Activated CD4-positive, alpha-beta T cell treated with anti-CD3 and anti-CD28 coated beads for 36 hours (primary cell): ENCODE measurements at places on chromosomes 2 and 18.

- H3K27me3 ChIP-seq = peaks cover 33% of the 10 kb centered on the region
- peak overlapping the region; percentile 49 for H3K4me3 ChIP-seq
- peak; percentile 15 for DNase-seq
- H3K36me3 ChIP-seq = no peaks in the 10 kb centered on the region
- H3K4me1 ChIP-seq = peaks cover 7% of the 10 kb centered on the region
These were observed 1.5 kb downstream of the GALNT14 start for GRCh38 chr2:31136732-31137131.

GRCh38 chr2:15867194-15868171 lies 72.9 kb upstream of the MYCN start:
- no peaks in the 10 kb centered on the region for H3K36me3 ChIP-seq
- DNase-seq = no peak
- no peak overlapping the region for H3K27ac ChIP-seq
- no peak overlapping the region for H3K4me3 ChIP-seq
- no peaks in the 10 kb centered on the region for H3K4me1 ChIP-seq

DNA sequence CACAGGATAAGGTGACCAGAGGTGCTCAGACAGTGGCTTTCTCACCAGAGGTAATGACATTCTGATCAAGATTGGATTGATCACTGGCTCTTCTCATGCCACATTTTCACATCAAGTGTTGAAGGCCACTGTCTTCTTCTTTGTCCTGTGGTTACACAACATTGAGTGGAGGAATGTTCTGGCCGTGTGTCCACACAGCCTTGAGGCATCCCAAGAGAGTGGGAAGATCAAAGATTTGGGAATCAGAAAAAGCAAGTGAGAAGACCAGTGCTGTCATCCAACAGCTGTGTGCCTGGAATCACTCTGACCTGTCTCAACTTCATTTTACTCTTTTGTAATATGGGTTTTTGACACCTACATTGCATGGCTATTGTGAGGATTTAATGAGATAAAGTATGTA lies 67.4 kb downstream of the IL1R2 start:
- no peak for DNase-seq
- no peak overlapping the region for H3K4me3 ChIP-seq
- H3K27ac ChIP-seq = peak overlapping the region; percentile 29
- H3K36me3 ChIP-seq = no peaks in the 10 kb centered on the region
- no peaks in the 10 kb centered on the region for H3K27me3 ChIP-seq
- H3K4me1 ChIP-seq = peaks cover 42% of the 10 kb centered on the region

DNA sequence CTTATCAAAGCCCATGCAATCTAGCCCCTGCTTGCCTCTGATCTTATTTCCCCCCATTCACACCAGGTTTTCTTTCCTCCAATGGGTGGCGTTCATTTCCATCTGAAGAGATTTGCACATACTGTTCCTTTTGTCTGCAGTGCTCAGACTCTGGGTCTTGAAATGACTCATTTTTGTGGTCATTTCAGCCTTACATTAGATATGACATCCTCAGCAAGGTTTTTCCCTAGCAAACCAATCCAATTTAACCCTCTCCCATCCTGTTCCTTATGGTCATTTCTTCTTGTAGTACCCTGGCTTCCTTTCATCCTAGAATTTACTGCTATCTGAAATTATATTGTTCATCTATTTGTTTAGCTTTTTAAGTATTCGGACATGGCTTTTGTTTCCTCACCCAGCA lies 42.5 kb upstream of the SCN1A start:
- no peak for DNase-seq
- H3K4me3 ChIP-seq = no peak overlapping the region
- H3K36me3 ChIP-seq = no peaks in the 10 kb centered on the region
- no peak overlapping the region for H3K27ac ChIP-seq
- H3K27me3 ChIP-seq = peaks cover 10% of the 10 kb centered on the region

- peaks cover under 1% of the 10 kb centered on the region for H3K4me1 ChIP-seq
- DNase-seq = no peak
- H3K27me3 ChIP-seq = peaks cover 8% of the 10 kb centered on the region
- no peak overlapping the region for H3K4me3 ChIP-seq
- H3K36me3 ChIP-seq = no peaks in the 10 kb centered on the region
These were observed 94.8 kb upstream of the OTOS start for GRCh38 chr2:240235149-240235803.

DNA sequence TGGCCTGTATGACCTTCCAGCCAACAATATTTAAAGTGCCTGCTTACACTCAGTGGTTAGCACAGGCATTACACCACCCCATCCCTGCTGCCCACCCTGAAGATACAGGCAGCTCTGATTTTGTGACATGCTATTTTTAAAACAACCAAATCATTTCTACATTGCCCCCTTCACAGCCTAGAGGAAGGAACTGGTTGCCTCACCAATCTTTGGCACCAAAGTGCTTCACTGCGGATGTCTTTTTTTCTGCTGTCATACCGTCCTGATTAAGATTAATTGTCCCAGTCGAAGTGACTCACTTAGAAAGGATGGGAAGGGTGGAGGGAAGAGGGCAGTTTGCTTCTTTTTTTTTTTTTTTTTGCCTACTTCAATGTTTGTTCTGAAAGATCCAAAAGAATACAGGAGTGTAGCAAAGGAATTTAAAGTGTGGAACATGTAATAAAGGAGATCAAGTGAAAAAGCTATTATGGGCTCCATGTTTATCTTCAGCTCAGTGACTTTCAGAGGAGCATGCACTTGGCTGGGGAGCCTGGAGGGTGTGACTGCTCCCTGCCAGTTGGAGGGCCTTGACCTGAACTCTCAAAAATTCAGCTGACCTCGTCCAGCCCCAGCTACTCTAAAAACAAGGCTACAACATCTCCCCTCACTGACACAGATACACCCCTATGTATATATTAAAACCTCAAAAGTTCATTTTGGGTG lies 501.1 kb upstream of the TNP1 start:
- H3K36me3 ChIP-seq = no peaks in the 10 kb centered on the region
- no peaks in the 10 kb centered on the region for H3K27me3 ChIP-seq
- H3K27ac ChIP-seq = no peak overlapping the region
- no peak for DNase-seq

GRCh38 chr18:78580835-78581339 lies 398.7 kb upstream of the SALL3 start:
- no peak for DNase-seq
- H3K27me3 ChIP-seq = no peaks in the 10 kb centered on the region
- no peaks in the 10 kb centered on the region for H3K4me1 ChIP-seq
- no peak overlapping the region for H3K27ac ChIP-seq
- no peak overlapping the region for H3K4me3 ChIP-seq
- no peaks in the 10 kb centered on the region for H3K36me3 ChIP-seq

- no peaks in the 10 kb centered on the region for H3K27me3 ChIP-seq
- no peak overlapping the region for H3K4me3 ChIP-seq
- H3K4me1 ChIP-seq = no peaks in the 10 kb centered on the region
- DNase-seq = no peak
- peaks cover 4% of the 10 kb centered on the region for H3K36me3 ChIP-seq
- no peak overlapping the region for H3K27ac ChIP-seq
These were observed 72.1 kb downstream of the COL6A3 start for GRCh38 chr2:237341872-237342271.

DNA sequence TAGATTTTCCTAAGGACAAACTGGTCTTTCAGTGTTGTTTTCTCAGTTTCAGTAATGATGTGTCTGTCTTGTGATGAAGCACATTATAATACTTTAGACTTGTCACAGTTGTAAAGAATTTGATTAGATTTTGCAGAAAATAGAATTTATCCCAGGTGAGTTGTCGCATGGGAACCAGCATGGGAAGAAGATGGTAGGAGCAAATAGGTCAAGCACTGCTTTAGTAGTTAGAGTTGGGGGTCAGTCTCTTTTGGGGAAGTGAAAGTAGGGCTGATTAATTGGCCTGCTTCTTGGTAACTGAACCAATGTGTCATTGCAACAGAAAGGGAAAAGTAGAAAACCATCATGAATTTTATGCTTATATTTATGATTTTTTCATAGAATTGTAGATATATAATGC lies 153.2 kb upstream of the MYO3B start:
- no peak overlapping the region for H3K4me3 ChIP-seq
- no peak for DNase-seq
- no peaks in the 10 kb centered on the region for H3K4me1 ChIP-seq
- H3K27me3 ChIP-seq = no peaks in the 10 kb centered on the region

GRCh38 chr2:216536734-216537210 lies 38.1 kb downstream of the RPL37A start:
- H3K27me3 ChIP-seq = no peaks in the 10 kb centered on the region
- H3K36me3 ChIP-seq = no peaks in the 10 kb centered on the region
- DNase-seq = no peak
- H3K4me1 ChIP-seq = peaks cover 4% of the 10 kb centered on the region
- H3K27ac ChIP-seq = no peak overlapping the region

DNA sequence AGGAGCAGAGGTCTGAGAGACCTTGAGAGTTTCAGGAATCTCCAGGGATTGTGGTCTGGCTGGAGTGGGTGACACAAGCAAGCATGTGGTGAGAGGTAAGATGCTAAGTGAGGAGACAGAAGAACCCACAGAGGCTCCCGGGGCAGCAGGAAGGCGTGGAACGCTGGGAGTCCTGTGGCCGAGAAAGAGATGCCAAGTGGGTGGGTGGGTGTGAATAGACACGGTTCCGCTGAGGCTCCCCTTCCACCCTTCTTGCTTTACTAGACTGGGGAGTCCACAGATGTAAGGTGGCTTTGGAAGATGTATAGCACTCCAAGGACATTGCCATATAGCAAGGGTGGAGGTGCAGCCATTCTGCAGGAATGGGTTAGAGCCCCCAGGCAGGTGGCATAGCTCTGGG lies 4.2 kb downstream of the TEX51 start:
- H3K36me3 ChIP-seq = no peaks in the 10 kb centered on the region
- peaks cover 13% of the 10 kb centered on the region for H3K27me3 ChIP-seq
- no peaks in the 10 kb centered on the region for H3K4me1 ChIP-seq
- DNase-seq = no peak
- H3K4me3 ChIP-seq = no peak overlapping the region
- no peak overlapping the region for H3K27ac ChIP-seq

DNA sequence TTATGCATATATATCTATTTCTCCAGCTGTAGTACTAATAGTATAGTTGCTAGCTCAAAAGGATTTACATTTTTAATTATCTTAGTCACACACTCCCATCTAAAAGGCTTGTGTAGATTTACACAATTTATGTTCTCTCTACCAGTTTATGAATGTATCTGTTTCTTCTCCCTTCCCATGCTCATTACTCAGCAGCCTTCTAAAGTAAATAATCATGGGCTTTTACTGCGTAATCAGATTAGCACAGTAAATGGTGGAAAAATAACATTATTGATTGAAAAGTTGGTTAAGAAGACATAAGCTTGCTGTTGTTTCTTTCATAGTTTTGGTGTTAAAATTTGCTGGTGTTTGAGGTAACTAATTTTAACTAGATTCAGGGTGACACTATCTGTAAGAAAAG lies 81.8 kb downstream of the PTPN4 start:
- no peaks in the 10 kb centered on the region for H3K27me3 ChIP-seq
- DNase-seq = no peak
- H3K27ac ChIP-seq = peak overlapping the region; percentile 31

GRCh38 chr2:151197184-151198108 lies 64.2 kb downstream of the RBM43 start:
- H3K27me3 ChIP-seq = peaks cover 2% of the 10 kb centered on the region
- no peak overlapping the region for H3K27ac ChIP-seq
- no peak overlapping the region for H3K4me3 ChIP-seq
- H3K4me1 ChIP-seq = no peaks in the 10 kb centered on the region

- DNase-seq = no peak
- no peak overlapping the region for H3K4me3 ChIP-seq
- H3K27ac ChIP-seq = no peak overlapping the region
- H3K27me3 ChIP-seq = no peaks in the 10 kb centered on the region
- H3K36me3 ChIP-seq = peaks cover 13% of the 10 kb centered on the region
These were observed 117.3 kb upstream of the ZFP36L2 start for GRCh38 chr2:43343573-43344304.

DNA sequence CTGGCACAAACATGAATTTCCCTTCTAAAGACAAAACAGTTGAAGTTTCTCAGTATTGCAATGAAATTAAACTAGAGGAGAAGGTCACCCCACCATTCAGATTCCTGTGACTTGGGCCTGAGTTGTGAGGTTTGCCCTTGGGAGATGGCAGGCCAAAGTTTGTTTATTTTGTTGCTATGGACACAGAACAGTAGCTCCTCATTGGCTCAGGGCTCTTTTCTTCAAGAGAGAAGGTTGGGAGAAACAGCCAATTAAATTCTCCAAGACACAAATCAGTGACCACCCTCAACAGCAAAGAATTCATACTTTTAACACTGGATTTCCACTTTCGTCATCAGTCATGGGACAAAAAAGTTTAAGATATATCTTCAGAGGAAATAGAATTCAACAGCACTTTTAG lies at the start of gene FLACC1:
TSS of gene FLACC1 (minus strand) at position 125 of the 400 bp plus-strand sequence. CDS start 5,941 bp downstream, outside the sequence.
- H3K27me3 ChIP-seq = no peaks in the 10 kb centered on the region
- peaks cover 26% of the 10 kb centered on the region for H3K4me1 ChIP-seq
- no peak for DNase-seq
- no peak within 1 kb of the TSS for H3K4me3 ChIP-seq
- H3K27ac ChIP-seq = no peak within 1 kb of the TSS

GRCh38 chr2:145356056-145356455 lies 836.1 kb upstream of the ZEB2 start:
- no peaks in the 10 kb centered on the region for H3K4me1 ChIP-seq
- H3K27me3 ChIP-seq = no peaks in the 10 kb centered on the region
- H3K4me3 ChIP-seq = no peak overlapping the region
- no peaks in the 10 kb centered on the region for H3K36me3 ChIP-seq

DNA sequence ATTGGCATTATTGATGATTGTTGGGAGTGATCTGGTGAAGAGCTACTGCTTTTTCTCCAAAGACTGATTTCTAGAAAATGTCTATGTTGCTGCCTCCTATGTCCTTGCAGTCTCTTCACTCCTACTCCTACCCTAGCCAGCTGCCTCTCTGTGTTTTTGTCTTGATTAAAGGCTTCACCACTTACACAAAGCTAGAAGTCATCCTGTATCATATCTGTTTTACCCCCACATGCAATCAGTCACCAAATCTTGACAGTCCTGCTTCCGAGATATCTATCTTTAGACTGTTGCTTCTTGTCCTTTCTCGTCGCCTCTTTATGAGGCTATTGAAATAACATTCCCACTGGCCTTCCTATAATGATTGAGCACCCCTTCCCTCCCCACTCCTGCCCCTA lies 84.5 kb upstream of the ITGA4 start:
- no peaks in the 10 kb centered on the region for H3K36me3 ChIP-seq
- peaks cover 22% of the 10 kb centered on the region for H3K4me1 ChIP-seq
- H3K4me3 ChIP-seq = no peak overlapping the region

- no peak overlapping the region for H3K4me3 ChIP-seq
- H3K36me3 ChIP-seq = no peaks in the 10 kb centered on the region
- DNase-seq = no peak
- H3K27me3 ChIP-seq = peaks cover 6% of the 10 kb centered on the region
- H3K4me1 ChIP-seq = no peaks in the 10 kb centered on the region
These were observed 168.3 kb downstream of the NR4A2 start for GRCh38 chr2:156164091-156164720.
